ENCODE measurements at places on chromosomes 4 and X.

GRCh38 chrX:9687899-9688298 lies 77.7 kb downstream of the GPR143 start:
- DNase-seq = no peak

GRCh38 chr4:75566911-75567310 lies 11.0 kb downstream of the ODAPH start:
- DNase-seq = no peak

DNA sequence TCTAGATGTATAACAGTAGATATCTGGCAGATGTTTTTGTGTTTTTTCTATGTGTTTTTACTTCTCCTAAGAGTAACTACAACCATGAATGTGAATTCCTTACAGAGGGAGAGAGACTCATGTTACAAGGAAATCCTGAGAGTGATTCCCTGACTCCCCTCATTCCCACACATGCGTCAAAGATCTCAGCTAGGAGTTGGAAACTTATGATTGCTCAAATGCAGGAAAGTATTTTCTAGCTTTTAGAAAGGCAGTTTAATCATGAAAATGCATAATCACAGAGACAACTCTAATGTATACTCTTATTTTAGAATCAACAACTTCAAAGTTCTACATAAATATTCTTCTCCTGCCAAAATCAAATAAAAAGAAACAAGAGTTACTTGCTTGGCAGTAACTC lies 121.8 kb downstream of the PDE5A start:
- no peak for DNase-seq

GRCh38 chrX:150329282-150329681 lies 33.8 kb upstream of the MAMLD1 start:
- DNase-seq = no peak

DNA sequence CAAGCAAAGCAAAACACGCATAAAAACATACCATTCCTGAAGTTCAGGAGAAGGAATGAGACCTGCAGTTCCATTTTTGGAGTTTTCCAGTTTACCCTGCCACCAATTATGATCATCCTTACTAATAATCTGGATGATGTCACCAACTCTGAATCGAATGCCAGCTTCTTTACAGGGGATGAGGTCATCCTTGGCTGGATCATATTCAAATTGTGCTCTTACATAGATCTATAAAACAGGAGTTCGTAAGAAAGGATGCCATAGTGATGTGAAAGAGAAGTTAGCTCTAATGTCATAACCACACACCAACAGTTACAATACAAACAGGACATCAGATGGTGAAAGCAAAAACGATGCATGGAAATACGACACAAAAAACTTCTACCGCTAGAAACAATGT lies 106.5 kb downstream of the NYX start:
- DNase-seq = no peak

DNA sequence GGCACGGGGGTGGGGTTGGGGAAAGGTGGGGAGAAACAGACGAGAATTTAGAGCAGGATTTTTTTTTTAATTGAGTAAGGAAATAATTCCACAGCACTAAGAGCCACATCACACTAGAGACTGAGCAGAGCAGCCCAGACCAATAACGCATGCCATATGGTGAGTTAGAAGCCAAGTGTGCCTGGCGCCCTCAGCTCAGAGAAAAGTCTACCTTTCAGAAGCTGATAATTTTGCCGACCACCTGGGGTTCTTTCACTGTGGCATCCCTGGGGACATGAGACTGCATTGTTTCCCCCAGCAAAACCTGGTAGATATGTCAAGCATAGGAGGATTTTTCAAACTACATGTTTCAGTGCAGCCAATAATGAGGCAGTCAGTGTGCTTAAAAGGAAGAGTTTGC lies 516.8 kb downstream of the SMARCA1 start:
- DNase-seq = no peak
